T1000 (cell line): ENCODE measurements at places on chromosomes 6 and 20.

DNA sequence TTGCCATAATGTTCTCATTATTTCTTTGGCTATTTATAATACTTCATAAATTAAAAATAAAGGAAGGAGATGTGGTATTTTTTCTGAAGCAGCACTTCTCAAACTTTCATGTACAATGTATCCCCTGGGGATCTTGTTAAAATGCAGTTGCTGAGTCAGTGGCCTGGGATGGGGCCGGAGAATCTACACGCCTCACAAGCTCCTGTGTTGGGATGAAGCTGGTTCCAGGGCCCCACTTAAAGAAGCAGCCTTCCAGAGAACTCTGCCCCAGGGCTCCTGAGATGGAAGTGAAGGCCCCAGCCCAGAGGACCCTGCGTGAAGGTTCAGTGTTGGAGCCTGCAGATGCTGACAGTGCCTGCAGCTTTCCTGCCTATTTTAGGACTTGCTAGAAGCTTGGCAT lies 40.1 kb upstream of the SLC23A2 start:
- peak; percentile 9 for DNase-seq

DNA sequence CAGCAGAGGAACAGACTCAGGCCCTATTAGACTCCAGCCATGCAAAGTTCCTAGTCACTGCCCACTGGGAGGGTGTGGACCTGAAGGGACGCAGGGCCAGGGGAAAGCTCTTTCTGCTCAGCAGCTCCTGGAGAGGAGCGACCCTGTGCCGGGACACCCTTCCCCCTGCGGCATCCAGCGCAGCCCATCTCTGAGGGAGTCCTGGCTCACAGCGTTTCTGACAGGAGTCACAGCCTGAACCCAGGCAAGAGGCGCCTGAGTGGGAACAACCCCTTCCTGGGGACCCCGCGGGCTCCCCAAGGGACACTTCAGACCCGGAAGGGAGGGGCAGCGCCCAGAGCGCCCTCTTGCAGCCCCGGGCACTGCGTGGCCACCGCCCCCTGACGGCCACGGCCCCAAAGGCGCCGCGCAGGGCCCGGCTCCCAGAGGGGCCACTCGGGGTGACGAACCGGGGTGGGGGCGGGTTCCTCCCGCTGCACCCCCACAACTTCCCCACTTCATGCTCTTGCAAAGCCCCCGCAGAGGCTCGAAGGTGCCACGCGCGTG lies 862 bp downstream of the UCKL1 start:
- DNase-seq = no peak

GRCh38 chr20:32962053-32962452 lies 42.2 kb downstream of the SUN5 start:
- no peak for DNase-seq

DNA sequence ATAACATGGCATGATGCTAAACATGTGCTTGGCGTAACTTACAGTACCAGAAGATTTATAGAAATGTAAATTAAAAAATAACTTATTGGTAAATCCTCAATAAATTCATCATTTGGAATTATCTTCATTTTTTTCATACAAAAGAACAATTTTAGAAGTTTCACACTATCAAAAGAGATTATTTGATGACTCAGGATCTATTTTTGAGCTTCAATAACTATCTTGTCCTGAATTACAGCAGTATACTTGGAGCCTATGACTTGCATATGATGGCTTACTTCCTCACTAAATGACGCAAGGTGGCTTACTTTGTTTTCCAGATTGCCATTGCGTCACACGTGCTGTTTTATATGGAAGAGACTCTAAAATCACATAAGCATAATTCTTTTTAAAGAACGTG lies 49.2 kb downstream of the KHDRBS2 start:
- DNase-seq = no peak

GRCh38 chr20:11063444-11063843 lies 389.6 kb upstream of the JAG1 start:
- no peak for DNase-seq

DNA sequence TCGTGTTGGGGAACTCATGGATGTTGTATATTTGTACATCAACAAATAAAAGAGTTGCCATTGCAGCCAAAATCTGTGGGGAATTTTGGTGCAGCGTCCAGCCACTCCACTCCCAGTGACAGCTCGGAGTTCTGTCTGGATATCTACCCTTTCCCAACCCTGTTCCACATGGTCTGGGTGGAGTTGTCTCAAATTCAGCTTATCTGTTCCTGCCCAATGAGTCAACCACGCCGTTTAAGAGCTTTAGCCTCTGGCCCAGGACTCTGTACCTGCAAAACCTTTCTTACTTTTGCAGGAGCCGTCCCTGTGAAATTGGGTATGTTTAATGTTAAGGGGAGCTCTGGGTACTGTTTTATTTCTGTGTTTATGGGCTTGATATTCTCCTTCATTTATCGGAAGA lies 33.9 kb upstream of the OVOL2 start:
- no peak for DNase-seq

GRCh38 chr6:130115036-130115435 lies 96.7 kb downstream of the L3MBTL3 start:
- no peak for DNase-seq

- no peak for DNase-seq
Measured at GRCh38 chr6:101818051-101818450, 424.5 kb downstream of the GRIK2 start.
